BE2C (cell line): ENCODE measurements at places on chromosomes 2 and 18.

DNA sequence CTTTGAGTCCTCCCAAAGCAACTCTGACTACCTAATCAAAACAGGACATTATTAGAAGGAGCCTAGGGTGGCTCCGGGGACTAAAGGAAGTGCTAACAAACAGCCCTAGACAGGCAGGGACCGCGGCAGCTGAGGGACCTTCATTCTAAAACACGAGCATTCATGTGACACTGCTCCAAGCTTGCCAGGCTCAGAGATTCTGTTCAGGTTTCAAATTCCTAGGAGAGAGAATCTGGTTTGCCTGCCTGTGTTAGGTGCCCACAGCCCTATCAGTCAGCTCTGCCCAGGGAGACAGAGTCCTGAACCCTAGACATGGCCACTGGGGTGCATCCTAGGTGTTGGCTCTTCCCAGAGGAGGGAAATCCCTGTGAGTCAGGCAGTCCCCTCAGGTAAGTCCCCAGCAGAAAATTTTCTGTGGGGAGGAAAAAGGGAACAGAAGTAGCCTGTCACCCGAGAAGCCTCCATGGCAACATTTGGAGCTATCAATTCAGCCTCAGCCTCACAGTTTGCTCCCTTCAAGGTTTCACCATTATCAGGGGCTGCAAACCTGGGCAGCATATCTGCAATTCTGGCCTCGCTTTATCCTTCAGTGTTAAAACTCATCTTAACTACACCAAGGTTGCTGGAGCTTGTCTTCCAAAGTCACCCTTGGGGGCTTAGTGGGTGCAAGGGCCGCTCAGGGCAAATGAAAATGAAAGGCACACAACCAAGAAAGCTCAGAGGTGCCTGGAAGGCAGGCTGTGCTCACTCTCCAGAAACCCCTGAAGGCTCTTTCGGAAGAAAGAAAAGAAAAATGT is 28.6 kb downstream of the PCBP1 start:
- DNase-seq, result no peak

DNA sequence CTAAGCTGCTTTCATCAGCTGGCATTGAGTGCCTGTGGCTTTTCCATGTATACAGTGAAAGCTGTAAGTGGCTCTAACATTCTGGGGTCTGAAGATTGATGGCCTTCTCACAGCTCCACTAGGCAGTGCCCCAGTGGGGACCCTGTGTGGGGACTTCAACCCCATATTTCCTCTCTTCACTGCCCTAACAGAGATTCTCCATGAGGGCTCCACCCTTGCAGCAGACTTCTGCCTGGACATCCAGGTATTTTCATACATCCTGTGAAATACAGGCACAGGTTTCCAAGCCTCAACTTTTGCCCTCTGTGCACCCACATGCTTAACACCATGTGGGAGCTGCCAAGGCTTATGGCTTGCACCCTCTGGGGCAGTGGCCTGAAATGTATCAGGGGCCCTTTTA is 188.2 kb upstream of the SYT4 start:
- DNase-seq, result no peak

DNA sequence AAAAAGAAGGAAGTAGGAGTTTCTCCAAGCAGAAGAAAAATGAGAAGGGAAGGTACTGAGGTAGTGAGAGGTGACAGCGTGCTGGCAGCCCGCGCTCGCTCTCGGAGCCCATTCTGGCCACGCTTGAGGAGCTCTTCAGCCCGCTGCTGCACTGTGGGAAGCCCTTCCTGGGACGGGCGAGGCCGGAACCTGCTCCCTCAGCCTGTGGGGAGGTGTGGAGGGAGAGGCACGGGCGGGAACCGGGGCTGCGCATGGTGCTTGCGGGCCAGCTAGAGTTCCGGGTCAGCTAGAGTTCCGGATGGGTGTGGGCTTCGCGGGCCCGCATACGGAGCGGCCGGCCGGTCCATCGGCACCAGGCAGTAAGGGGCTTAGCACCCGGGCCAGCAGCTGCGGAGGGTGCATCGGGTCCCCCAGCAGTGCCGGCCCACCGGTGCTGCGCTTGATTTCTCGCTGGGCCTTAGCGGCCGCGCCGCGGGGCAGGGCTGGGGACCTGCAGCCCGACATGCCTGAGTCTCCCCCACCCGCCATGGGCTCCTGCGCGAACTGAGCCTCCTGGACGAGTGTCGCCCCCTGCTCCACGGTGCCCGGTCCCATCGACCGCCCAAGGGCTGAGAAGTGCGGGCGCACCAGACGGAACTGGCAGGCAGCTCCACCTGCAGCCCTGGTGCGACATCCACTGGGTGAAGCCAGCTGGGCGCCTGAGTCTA is 11.1 kb upstream of the CYS1 start:
- no peak for DNase-seq

- no peak for DNase-seq
These were observed 75.8 kb downstream of the ACTR3 start for GRCh38 chr2:113965644-113966043.

DNA sequence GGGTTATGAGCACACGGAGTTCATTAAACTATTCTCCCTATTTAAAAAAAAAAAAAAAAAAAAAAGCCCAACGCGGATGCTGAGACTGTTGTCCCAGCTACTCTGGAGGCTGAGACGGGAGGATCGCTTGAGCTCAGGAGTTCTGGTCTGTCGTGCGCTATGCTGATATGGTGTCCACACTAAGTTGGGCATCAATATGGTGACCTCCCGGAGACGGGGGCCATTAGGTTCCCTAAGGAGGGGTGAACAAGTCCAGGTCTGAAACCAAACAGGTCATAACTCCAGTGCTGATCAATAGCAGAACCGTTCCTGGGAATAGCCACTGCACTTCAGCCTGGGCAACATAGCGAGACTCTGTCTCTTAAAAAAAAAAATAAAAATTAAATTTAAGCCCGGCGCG is 12.9 kb upstream of the ANKRD53 start:
- no peak for DNase-seq

DNA sequence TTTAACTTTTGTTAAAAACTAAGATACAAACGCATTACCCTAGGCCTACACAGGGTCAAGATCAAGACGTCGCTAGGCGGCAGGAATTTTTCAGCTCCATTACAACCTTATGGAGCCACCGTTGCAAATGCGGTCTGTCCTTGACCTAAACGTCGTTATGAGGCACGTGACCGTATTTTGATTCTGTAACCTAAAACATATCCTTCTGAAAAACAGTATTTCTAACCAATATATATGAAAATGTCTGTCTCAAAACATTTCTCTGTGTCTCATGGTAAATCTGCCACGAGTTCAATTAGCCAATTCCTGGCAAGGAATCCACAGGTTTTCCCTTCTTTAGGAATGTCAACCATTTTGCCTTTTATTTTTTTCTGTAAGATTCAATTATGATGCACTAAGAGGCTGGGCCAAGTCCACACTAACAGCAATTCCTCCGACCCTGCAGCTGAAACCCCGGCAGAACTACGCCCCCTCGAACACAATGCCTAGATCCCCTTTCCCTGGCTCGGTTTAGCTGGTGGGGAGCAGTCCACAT is 1.7 kb downstream of the RTN4 start:
- peak; percentile 22 for DNase-seq

- no peak for DNase-seq
These were observed 63.1 kb downstream of the TNS1 start for GRCh38 chr2:217939629-217940245.

GRCh38 chr18:43776997-43777396 is 499.7 kb upstream of the SYT4 start:
- DNase-seq, result no peak

GRCh38 chr2:184597571-184597991 is 748 bp upstream of the ZNF804A start:
- DNase-seq, result peak; percentile 23

DNA sequence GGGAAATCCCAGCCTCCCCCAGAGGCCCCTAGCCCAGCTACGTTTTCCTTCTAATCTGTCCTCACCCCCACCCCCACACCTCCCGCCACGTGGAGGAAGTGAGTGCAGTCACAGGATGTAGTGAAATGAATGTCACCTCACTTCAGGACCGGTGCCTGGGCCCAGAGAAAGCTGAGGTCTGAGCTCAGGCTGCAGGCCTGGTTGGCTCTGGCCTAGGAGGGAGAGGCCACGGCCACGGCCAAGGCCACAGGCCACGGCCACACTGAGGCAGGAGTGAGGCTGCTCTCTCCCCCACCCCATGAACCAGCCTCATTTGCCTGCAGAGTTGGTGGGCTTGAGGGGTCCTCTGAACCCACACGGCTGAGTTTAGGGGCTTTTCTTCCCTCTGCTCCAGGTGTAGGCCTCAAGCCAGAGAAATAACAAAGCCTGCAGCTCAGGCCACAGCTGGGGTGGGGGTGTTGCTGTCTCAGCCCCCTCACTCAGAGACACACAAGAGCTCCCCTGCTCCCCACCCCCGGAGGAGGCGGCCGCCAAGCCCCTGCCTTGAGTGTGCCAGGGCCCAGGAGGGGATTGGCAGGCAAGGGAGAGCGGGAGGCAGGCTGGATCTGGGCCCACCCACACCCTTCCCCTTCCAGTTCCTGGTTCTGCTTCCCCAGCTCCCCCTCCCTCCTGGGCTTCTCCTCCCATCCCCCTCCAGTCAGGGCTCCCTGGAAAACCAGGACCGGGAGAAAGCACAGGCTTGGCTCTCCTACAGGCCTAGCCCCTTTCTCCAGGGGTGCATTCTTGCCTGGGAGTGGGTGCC is 27.0 kb downstream of the DNMT3A start:
- peak; percentile 81 for DNase-seq

- no peak for DNase-seq
These were observed 80.2 kb downstream of the MREG start for GRCh38 chr2:215933151-215933550.

- DNase-seq, result no peak
These were observed 12.6 kb downstream of the KCNK3 start for GRCh38 chr2:26705126-26705525.

- DNase-seq, result no peak
These were observed 102.8 kb upstream of the PPP1CB start for GRCh38 chr2:28648671-28649395.

DNA sequence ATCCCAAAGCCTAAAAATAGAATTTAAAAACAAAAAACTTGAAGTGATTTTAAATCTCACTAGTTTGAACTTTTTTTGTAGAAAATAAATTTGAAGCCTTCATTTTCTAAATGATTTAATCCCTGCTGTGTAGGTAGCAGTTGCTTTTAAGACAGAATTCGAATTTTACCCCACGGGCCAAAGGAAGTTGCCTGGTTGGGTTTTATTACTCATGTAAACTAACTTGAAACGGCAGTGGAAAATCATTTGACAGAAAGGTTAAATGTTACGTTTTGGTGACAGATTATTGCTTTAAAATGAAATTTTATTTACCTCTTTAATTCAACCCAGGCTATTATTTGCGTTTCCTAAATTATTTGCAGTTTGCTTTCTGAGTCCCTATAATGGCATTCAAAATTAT is 2.0 kb downstream of the MAPRE2 start:
- no peak for DNase-seq

GRCh38 chr2:187264612-187265011 is 183.4 kb downstream of the CALCRL start:
- DNase-seq, result no peak

DNA sequence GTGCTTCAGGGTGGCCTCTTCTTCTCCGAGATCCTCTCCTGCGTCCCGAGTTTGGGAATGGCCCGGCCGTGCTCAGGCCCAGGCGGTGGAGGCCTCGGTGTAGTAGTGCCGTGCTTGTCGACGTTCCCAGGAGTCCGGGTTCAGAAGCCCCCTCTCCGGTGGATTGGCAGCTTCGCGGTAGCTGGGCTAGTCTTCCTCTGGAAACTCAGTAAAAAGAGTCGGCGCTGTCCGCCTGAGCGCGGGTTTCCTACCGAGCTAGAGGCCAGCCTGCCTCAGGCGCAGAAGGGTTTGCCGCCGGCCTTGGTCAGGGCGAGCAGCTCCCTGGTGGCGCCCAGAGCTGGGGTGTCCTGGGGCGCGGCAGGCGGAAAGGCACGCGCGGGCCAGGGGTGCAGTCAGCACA is 3.2 kb downstream of the RALBP1 start:
- no peak for DNase-seq

GRCh38 chr18:33282142-33282541 is 158.4 kb downstream of the CCDC178 start:
- no peak for DNase-seq

DNA sequence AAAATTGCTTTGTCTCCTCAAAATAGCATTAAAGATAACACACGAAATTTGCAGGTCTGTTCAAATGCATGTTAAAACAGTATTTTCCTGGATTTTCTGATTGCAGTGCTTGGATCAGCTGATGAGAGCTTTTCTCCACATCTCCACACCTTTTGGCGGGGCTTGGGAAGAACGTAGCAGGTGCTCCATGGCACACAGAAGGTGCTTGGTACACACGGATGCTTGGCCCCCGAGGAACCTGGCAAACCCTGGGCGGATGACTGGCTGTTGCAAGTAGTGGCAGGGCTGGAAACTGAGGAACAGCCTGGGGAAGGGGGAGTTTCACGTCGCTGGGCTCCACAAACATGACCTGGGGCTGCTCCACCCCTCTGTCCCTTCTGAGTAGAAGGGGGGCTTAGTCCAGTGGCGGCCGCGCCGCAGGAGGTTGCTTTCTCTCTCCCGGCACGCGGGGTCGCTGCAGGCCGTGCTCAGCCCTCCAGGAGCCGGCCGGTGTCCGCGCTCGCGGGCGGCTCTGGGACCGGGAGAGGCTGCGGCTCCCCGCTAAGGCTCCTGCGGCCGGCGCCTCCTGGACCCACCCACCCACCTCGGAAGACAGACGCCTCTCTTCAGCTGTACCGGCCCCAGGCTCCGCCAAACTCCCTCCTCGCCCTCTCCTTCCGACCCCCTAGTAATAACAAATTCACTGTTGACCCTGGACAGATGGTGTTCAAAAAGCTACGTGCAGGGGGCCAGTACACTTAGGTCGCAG is 69.3 kb downstream of the MARCO start:
- DNase-seq, result peak; percentile 61

DNA sequence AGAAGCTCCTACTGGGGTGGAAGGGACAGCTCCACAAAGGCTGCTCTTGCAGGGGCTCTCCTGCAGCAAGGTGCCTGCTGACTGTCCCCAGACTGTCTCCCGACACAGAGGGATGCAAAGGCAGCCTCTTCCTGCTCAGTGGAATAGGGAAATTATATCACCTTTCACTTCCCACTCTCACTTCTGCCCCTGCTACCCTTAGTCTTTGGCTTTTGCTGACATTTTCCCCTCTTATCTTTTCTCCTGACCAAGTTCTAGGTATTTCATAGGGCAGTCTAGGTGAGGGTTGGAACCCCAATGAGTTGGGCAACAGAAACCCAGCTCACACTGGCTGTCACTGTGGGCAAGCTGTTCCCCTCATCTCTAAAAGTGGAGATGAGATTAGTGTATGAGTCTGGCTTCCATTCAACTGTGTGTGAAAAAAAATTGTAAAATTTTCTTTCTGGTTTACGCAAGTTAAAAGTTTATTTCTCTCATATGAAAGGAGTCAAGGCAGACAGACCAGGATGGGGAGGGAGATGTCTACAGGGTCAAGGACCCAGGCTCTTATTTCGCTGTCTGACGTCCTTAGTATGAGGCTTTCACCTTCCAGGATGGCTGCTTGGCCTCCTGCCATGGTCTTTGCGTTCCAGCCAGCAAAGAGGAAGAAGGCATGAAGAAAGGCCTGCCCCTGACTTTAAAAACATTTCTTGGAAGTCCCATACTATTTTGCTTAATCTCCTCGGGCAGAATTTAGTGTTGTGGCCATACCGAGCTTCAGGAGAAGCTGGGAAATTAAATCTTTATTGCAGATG is 7.5 kb upstream of the MOCOS start:
- no peak for DNase-seq
